Left renal cortex interstitium (tissue), 4 donors: ENCODE measurements at places on chromosomes 1 and 21.

GRCh38 chr1:69567652-69568420 is at the start of gene LRRC7:
TSS of gene LRRC7 (plus strand) at chr1:69567922. CDS start at chr1:69568640, 718 bp downstream.
- DNase-seq = no peak

DNA sequence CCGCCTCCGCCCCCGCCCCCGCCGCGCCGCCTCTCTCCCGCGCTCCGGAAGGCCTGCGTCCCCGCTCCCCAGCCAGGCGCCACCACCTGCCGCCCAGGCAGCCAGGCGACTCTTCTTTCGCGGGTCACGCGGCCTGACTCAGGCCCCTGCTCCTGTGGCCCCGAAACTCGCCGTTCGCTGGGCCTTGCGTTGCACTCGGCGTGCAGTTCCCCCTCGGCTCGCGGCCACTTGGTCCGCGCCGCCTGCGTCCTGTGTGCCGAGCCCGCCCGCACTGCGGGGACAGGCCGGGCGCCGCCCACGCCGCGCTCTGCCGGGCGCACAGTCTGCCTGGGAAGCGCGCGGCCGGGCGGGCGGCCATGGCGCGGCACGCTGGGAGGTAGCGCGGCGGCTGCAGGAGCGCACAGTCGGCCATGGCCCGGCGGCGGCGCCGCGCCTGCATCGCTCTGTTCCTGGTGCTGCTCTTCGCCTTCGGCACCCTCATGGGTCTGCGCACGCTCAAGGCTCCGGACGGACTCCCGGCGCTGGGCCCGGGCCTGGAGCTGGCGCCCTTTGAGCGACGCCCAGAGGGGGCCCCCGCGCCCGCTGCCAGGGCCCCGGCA is at the start of gene MANEAL:
TSS of gene MANEAL (plus strand) at position 75 of the 599 bp plus-strand sequence. CDS start at position 411, 336 bp downstream.
- no peak for DNase-seq

GRCh38 chr1:213507472-213508223 is 456.6 kb downstream of the RPS6KC1 start:
- DNase-seq = no peak

DNA sequence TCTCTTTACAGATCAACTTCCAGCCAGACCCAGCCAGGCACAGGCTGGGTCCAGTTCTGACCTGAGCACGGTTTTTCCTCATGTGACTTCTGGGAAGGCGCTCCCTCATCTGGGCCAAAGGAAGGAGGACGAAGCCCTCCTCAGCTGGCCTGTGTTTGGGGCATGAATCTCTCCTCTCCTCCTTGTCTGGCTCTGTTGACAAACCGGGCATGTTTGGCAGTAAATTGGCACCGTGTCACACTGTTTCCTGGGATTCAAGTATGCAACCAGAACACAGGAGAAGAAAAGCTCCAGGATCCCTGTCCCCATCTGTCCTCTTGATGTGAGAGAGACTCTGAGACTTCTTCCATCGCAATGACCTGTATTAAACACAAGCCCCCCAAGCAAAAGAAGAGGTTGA is 18.3 kb downstream of the NECAP2 start:
- no peak for DNase-seq

DNA sequence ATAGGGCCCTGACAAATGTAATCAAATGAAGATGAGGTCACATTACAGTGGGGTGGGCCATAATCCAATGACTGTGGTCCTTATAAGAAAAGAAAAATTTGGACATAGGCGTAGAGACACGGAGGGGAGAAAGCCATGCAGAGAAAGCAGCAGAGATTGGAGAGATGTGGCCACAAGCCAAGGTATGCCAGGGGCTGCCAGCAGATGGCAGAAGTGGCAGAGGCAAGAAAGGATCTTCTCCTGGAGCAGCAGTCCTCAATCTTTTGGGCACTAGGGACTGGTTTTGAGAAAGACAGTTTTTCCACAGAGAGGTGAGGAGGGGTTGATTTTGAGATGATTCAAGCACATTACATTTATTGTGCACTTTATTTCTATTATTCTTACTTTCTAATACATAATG is 355.1 kb downstream of the NPHP4 start:
- no peak for DNase-seq

GRCh38 chr1:177287994-177288393 is 117.2 kb downstream of the BRINP2 start:
- DNase-seq = no peak

GRCh38 chr1:243473227-243474135 is 217.6 kb downstream of the SDCCAG8 start:
- no peak for DNase-seq

DNA sequence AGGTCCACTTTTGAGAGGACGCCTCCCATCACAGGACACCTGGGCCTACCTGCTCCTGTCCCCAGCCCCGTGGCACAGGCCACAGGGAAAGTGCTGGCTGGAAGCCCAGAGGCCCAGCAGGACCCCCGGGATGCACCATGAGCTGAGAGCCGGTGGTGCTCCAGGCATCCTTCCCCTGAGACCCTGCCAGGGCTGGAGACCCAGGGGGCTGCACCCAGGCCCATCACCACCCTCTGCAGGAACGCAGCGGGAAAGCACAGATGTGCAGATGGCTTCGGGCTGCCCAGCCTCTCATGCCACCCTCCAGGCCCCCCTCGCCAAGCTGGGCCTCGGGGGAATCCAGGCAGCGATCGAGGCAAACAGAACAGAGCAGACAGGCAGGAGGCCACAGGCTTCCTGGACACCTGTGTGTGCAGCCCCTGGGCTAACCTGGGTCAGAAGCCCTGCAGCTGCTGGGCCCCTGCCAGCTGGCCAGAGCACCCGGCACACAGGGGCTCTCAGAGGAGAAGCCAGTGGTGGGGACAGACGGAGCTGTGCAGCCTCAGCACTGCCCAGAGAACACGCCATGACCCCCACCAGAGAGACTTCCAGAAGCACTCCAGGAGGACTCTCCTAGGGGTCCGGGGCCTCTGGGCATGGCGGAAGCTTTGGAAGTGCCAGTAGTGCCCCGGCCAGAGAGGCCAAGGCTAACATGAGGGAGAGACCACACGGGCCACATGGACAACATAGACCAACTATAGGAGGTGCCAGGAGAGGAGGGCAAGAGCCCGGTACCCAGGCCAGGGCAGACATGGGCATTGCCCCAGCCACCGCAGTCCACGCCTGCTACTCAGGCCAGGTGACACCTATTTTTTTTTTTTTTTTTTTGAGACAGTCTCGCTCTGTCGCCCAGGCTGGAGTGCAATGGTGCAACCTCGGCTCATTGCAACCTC is 71.4 kb downstream of the ARHGEF16 start:
- no peak for DNase-seq

- DNase-seq = no peak
Measured at GRCh38 chr1:27099587-27100334, 55.2 kb downstream of the SLC9A1 start.

DNA sequence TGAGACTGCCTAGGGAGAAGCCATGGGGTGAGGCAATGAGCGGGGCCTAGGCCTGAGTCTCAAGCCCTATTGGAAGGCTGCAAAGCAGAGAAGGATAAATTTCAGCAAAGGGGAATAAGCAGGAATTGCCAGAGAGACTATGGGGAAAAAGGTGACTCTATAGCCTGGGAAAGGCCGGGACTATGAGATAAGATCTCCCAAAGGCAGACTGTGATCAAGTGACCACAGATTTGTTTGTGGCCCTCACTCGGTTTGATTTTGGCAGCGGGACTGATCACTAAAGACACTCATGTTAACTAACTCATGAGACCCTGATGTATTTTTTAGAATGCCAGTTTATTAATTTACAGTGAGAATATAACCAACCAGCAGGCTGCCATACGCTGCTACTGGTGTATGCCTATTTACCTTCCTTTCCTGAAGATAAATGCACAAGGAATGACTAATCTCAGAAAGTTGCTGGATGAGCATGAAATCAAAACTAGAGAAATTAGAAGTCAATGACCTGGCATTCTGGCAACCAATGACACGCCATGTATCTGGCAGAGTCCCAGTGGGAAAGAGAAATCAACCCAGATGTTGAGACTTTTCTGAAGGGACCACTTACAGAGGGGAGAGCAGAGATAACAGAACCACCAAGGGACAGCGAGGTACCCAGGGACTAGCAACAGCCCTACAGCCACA is 4.3 kb downstream of the HSF2BP start:
- DNase-seq = no peak

DNA sequence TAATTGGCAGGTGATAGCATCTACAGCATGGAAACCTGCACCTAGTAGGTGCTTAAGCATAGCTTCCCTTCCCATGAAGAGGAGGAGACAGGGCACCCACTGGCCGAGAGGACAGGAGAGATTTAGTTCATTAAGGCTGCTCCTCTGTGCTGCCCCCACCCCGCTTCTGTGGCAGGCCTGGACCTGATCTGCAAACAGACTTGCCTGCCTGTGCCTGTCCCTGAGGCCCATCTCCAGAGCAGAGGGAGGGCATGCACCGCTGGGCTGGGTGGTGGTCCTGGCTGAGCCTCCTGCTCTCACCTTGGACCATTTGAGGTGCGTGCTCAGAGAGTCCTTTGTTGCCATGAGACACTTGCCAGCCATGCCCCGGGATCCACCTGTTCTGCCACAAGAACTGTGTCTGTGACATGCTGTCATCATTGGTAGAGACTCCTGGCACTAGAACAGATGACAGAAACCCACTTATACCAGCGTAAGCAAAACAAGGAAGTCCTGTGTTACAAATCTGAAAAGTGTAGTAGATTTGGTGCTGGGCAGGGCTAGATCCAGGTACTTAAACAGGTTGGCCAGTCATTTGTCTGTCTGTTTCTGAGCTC is 55.6 kb downstream of the PTPRF start:
- no peak for DNase-seq

DNA sequence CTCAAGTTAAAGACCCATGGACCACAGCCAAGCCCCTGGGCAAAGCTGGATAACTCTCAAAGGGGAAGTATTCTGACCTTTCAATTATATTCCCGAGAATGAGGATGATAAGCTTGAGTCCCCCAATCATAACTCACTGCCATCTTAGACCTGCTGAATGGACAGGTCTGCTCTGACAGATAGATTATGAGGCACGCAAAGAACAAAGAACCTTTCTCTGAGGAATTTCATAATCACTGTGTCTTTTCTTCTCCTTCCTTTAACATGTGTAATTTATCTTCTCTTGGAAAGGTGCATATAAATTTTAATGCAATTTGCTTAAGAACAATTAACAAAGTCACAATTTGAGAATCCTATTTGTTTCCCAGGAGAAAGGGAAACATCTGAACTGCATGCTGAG is 22.0 kb downstream of the PIGM start:
- no peak for DNase-seq

- DNase-seq = no peak
Measured at GRCh38 chr1:6570100-6570499, 9.7 kb upstream of the ZBTB48 start.

DNA sequence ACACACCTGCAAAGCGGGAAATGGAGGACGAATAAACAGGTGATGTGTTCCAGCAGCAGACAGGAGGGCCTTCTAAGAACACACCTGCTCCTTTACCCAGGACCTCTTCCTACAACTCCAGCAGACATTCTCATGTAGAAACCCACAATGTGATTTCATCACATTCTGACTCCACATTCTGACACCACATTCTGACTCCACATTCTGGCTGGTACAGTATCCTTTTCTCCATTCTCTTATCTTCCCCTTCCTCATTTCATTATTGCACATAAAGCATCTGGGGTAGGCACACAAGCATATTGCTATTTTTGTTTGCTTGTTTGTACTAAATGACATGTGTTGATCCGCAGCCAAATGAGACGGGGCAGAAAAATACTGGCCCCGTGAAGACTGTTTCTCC is 3.6 kb upstream of the ZNF124 start:
- no peak for DNase-seq

- DNase-seq = no peak
Measured at GRCh38 chr1:17091252-17091651, 28.0 kb downstream of the PADI2 start.

DNA sequence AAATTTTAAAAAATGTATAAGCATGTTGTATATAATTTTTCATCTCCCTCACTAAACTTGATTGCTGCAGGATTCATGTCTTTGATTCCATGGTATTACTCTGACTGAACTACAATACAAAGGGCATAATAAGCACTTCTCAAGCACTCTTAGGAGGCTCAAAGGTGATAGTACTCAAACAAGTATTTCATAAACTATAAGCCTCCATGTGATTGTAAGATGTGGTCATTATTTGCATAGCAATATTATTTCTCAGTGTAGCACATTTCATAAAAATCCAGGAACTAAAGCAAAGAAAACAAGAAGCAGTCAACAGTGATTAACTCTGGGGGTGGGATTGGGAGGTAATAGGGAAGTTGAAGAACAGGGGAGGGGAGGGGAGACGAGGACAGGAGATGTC is 106.2 kb upstream of the DPT start:
- DNase-seq = no peak

- no peak for DNase-seq
Measured at GRCh38 chr21:21750124-21750825, 752.1 kb downstream of the NCAM2 start.

DNA sequence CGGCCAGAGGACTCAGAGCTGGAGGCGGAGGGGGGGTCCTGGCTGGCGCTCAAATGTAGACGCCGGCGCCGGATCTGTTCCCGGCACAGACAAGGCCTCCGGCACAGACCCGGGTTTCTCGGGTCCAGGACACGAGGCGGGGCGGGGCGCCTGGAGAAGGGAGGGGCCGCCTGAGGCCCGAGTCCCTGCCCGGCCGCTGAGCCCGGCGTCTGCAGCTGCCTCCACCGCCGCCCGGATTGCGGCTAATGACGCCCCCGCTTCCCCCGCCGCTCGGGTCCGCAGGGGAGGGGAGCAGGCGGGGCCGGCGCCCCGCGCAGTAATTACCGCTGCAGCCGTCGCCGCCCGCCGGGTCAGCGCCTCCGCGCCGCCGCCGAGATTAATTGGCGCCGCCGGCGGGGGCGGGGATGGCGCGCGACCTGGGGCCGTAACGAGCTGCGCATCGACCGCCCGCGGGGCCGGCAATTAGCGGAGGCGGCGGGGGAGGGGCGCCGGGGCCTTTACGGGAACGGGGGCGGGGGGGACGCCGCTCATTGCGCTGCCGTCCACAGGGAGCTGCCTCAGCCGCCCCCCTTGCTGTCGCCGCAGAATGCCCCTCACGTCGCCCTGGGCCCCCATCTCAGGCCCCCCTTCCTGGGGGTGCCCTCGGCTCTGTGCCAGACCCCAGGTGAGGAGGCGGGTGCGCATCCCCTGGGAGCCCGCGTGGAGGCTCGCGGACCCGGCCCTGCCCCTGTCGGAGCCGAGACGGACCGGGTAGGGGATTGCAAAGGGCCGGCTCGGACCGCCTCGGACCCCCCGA is 17.3 kb downstream of the NOC2L start:
- DNase-seq = no peak

GRCh38 chr1:201282931-201283829 is at the start of gene PKP1:
TSS of gene PKP1 (plus strand) at chr1:201283506. CDS start at chr1:201283703, 197 bp downstream.
- DNase-seq = no peak

DNA sequence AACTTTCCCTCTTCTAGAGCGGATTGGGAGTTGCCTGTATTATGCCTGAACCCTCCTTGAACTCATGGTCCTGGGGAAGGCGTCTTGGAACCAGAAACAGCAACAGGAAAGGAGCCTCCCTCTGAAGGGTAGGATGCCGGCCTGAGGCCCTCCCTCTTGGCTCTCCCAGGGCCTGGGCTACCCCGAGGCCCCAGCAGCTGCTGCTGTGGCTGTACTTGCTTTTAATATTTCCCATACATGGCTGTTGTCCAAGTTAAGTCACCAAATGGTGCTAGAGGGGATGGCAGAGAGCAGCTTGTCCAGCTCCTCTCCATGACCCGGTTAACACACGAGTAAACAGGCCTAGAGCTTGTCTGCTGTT is 10.5 kb downstream of the CHRNB2 start:
- DNase-seq = no peak

- no peak for DNase-seq
Measured at GRCh38 chr1:46020010-46020409, 112.4 kb downstream of the PIK3R3 start.
